BJ (cell line): ENCODE measurements at places on chromosomes 4 and X.

- DNase-seq, result no peak
These were observed 22.3 kb downstream of the COX7B2 start for GRCh38 chr4:46886711-46887110.

GRCh38 chrX:119686087-119686691 lies 6.8 kb downstream of the SEPTIN6 start:
- no peak for DNase-seq

GRCh38 chr4:37393889-37394288 lies 149.3 kb downstream of the NWD2 start:
- no peak for DNase-seq

DNA sequence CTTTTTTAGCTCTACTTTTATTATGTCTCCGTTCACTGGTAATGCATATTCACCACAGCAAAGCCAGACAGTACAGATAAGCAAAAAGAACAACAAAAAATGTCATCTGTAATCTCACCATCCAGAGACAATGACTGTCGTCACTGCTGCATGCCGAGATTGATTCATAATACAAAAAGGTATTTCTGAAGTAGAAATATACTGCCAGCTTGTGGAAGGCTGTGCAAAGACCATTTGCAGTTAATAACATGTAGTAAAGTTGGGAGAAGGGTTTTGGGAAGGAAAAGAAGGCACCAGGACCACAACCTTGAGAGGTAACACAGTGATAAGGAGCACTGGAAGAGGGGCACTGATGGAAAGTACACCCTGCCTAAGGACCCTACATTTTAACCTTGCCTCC lies 223.0 kb upstream of the ZIC3 start:
- no peak for DNase-seq

DNA sequence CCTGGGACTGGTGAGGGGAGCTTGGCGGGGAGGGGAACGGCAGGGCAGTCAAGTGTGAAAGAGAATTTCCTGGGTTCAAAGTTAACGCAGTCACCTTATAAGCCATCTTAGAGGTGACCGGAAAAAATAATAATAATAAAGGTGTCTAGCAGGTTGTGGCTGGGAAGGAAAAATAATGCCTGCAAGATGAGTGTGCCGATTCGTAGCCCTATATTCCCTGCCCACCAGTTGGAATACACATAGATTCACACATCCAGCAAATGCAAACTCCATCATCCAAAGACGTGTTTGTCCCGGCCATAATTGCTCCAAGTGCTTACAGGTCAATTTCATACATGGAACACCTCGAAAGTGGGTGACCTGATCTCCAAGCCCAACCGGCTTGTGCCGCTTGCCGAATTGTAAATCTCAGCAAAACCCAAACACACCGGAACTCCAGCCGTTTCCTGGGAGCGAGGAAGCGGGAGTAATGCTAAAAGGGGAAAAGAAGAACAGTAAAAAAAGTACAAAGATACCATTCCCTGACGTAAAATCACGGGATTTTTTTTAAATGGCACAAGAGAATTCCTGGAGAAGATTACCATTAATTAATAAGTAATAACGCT lies 1.3 kb upstream of the FAT1 start:
- DNase-seq, result no peak
